ENCODE measurements at places on chromosomes 7 and 10.

DNA sequence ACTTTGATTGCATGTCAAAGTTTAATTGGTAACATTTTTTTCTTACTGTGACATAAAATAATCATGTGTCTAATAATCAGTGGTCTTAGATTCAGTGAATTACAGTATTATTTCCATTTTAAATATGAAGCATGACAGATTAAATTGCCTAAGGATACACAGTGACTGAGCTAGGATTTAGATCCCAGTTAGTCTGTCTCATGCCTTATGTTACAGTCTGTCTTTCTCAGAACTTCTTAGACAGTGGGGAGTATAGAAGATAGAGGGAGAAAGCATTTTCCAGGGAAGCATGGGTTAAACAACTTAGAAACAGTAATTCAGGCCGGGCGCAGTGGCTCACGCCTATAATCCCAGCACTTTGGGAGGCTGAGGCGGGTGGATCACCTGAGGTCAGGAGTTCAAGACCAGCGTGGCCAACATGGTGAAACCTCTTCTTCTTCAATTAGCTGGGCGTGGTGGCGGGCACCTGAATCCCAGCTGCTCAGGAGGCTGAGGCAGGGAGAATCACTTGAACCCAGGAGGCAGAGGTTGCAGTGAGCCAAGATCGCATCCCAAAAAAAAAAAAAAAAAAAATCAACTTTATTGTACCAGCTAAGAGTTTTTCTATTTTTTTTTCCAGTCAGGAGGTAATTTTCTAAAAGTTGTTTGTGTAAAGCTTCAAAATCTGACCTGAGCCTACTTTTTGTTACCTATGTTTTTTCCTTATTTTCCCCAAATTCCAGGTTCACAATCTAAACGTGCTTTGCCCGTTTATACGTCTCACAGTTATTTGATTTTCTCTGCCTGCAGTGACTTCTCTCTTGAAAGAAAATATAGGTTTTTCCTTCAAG lies 3.3 kb downstream of the CASD1 start:
- no peak for DNase-seq

- DNase-seq = no peak
Measured at GRCh38 chr10:78805176-78805575, 263.6 kb upstream of the ZMIZ1 start.

- DNase-seq = no peak
Measured at GRCh38 chr7:20306180-20306946, 24.3 kb upstream of the ITGB8 start.

- DNase-seq = no peak
Measured at GRCh38 chr10:83982812-83983211, 156.5 kb upstream of the GHITM start.

GRCh38 chr7:112437072-112437471 lies 13.2 kb upstream of the IFRD1 start:
- DNase-seq = no peak

GRCh38 chr7:129433847-129434674 lies at the start of gene STRIP2:
TSS of gene STRIP2 (plus strand) at chr7:129434432. CDS start at chr7:129434473, 41 bp downstream.
- DNase-seq = peak; percentile 87

DNA sequence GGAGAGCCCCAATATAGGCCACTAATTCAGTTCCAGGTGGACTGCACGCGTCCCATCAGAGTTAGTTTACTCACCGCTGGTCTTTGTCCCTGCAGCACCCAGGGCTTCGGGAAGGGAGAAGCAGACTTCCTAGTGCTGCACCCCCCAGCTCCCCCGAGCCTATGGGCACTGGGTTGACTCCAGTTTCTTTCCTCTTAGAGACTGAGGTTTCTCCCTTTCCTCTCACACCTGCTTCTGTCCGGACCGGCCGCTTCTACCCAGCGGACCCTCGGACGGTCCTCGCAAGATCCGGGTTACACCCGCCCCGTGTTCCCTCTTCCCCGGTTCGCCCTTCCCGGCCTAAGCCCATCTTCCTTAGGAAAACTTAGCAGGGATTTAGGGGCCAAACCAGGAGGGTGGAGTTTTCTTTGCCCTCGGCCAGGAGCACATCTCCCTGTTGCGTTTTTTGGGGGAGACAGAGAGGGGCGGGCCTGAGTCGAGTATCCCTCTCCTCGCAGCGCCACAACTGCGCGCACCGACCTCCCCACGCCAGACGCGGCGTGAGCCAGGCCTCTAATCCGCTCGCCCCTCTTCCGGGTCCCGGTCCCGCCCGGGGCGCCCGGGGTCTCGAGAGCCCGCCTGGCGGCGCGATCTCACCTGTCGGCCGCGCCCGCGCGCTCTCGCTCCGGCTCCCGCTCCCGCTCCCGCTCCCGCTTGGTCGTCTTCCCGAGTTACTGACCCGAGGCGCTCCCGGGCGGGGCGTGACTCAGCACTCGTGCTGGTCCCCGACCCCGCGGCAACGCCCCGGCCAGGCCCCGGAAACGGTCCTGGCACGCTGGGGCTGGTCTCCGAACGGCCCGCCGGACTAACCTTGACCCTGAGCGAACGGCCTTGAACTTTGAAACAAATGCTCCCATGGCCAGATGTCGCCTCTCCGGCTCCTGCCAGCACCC lies at the start of gene AIFM2:
AIFM2 (minus strand) TSS at position 728 of the 932 bp plus-strand sequence. CDS start 8,741 bp downstream, outside the sequence.
- no peak for DNase-seq

DNA sequence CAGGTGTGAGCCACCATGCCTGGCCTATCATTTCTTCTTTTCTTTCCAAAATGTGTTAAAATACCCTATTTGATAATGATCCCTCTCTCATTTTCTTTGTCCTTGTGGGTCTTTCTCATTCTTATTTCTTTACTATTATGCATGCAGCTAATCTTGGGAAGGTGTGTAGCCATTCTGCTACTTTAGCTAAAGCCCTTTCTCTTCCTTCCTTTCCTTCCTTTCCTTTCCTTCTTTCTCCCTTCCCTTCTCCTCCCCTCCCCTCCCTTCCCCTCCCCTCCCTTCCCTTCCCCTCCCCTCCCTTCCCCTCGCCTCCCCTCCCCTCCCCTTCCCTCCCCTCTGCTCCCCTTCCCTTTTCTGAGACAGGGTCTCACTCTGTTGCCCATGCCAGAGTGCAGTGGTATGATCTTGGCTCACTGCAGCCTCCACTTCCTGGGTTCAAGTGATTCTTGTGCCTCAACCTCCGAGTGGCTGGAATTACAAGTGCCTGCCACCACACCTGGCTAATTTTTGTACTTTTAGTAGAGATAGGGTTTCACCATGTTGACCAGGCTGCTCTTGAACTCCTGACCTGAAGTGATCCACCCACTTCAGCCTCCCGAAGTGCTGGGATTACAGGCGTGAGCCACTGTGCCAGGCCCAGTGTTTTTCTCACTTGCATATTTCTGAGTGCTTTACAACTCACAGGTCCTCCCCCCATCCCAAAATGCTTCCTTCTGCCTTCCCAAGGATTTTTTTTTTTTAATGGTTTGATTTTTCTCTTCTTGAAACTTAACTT lies 42.3 kb downstream of the HIP1 start:
- no peak for DNase-seq

DNA sequence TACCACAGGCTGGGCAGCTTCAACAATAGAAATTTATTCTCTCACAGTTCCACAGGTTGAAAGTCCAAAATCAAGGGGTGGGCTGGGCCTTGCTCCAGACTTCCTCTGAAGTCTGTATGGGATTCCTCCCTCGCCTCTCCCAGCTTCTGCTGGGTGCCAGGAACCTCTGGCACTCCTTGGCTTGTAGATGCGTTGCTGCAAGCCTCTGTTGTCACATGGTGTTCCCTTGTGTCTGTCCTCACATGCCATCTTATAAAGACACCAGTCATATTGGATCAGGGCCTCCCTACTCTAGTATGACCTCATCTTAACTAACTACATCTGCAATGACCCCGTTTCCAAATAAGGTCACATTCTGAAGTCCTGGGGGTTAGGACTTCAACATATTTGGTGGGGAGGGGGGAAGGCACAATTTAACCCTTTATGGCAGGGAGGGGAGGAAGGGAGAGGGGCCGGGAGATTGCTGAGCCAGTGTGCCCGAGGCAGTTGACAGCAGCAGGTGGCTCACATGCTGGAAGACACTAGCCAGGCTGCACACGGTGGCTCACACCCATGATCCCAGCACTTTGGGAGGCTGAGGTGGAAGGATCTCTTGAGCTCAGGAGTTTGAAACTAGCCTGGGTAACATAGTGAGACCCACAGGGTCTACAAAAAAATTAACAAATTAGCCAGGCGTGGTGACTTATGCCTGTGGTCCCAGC lies 18.8 kb downstream of the ZNF282 start:
- DNase-seq = no peak

DNA sequence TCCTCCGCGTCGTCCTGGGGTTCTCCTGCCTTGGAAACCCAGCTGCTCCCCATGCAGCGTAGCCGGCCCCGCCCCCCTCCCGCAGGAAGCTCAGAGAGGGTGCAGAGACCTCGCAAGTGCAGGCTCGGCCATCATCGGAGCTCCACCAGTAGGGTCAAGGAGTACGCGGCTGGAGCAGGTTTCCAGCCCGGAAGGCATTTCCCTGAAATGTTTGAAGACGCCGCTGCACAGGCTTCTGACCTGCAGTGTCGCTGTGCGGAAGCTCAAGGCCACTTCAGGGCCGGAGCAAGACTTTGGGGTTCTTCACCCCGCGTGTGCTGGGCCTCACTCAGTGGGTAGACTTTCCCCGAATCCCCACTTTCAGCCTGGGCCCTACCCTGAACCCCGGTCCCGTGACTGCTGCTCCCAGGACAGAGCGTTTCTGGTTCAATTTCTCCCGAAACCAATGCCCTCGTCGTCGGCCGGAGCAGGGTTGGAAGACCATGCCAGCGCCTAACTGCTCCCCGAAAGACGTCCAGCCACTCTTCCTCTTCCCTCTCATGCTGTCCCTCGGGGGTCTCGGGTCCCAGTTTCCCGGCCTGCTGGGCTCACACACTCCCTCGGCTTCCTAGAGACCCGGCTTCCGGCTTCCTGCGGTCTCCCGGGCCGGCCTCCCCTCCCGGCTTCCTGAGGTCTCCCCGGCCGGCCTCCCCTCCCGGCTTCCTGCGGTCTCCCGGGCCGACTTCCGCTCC lies 52.1 kb downstream of the INSIG1 start:
- no peak for DNase-seq

GRCh38 chr7:32941681-32942414 lies 15.4 kb upstream of the FKBP9 start:
- DNase-seq = no peak

DNA sequence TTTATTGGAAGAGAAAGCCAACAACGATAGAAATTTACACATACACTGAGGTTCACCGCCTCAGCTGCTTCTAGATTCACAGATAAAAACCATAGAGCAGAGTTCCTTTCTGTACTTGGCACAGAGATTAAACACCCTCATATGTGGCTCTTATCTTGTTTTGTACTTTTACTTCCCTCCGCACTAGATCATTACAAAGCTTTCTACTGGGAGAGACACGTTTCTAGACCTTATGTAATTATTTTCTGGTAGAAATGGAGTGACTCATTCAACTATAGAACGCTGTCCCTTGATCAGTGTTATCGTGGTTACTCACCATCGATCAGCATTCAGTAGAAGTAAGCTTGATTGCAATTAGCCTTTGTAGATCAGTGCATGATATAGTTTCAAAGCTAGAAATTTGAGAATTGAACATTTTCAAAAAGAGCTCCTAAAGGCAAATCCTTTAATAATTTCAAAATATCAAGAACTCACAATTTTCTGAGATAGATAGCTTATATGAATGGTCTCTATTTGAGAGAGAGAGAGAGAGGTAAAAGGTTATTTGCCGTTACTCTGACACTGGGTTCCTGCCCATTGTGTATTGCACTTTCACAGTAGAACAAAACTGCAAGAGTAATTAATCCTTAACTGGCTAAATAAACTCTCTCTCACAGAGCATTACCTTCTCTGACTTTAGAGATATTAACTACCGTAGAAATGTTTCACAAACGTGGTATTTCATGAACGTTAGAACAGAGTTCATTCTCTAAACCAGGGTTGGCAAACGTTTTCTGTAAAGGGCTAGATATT lies 26.1 kb upstream of the DNAJC1 start:
- no peak for DNase-seq

DNA sequence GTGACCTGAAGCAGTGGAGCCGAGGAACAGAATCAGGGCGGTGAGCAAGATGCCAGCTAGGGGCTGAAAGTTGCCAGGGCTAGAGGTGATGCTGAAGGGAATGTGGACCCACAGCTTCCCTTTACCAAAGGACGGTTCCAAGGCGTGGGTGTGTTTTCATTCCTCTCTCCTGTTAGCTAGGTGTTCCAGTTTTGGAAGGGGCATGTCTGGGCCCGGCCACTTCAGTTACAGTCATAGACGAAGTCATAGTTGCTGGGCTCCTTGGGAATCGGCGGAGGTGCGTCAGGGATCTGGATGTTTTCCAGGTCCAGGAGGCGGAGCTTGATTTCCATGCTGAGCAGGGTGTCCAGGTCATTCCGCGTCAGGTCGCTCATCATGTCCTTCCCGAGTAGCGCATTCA lies 131.0 kb upstream of the AOAH start:
- no peak for DNase-seq

DNA sequence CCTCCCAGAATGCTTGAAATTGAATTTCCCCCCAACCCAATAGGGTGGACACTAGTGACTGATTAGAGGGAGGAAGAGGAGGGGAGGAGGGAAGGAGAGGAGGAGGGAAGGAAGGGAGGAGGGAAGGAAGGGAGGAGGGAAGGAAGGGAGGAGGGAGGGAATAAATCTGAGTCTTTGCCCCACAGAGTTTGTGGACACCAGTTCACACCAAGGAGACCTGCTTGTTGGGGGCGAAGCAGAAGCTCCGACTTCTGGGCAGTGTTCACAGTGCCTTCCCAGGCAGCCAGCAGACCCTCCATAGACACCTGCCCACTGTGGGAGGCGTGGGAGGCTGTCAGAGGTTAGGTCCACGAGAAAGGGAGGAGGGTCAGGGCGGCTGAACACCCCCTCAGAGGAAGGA lies 44.8 kb downstream of the PRKAG2 start:
- no peak for DNase-seq

- no peak for DNase-seq
Measured at GRCh38 chr7:157022681-157023588, 12.5 kb upstream of the MNX1 start.

DNA sequence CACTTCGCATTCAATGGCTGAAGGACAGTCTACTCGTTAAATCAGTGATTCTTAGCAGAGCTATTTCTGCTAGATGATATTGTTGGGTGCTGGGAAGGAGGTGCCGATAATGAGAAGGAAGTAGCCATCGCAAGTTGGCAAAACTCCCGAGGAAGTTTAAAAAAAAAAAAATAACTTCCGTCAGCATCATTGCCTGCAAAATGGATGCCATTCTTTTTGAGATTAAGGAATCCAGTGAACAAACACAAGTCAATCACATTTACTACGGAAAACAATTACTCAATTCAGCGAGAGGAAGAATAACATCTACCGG lies 74.4 kb upstream of the SFMBT2 start:
- DNase-seq = no peak

DNA sequence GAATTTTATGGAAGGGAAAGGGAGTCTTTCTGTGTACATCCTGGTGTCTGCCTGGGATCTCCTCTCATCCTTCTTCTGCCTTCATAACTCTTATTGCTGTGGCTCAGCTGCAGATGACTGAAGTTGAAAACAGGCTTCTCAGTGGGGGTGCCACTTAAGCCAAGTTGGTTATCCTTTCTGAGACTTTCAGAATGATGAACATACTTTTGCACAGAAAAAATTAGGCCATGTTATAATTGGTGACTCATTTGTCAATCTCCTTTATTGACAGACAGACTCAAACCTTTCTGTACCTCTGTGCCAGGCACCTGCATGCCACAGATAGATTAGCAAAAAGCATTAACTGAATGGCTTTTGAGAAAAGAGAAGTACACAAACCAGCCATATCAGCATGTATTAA lies 430.3 kb downstream of the SORCS1 start:
- no peak for DNase-seq

GRCh38 chr10:130485958-130486895 lies 350.0 kb downstream of the GLRX3 start:
- DNase-seq = no peak

Data from stimulated activated CD8-positive, alpha-beta memory T cell treated with anti-CD3 and anti-CD28 coated beads, Interleukin-7, amount 100 ng/mL, for 24 hours (primary cell).